Caco-2 (cell line): ENCODE measurements at places on chromosomes 5 and 9.

DNA sequence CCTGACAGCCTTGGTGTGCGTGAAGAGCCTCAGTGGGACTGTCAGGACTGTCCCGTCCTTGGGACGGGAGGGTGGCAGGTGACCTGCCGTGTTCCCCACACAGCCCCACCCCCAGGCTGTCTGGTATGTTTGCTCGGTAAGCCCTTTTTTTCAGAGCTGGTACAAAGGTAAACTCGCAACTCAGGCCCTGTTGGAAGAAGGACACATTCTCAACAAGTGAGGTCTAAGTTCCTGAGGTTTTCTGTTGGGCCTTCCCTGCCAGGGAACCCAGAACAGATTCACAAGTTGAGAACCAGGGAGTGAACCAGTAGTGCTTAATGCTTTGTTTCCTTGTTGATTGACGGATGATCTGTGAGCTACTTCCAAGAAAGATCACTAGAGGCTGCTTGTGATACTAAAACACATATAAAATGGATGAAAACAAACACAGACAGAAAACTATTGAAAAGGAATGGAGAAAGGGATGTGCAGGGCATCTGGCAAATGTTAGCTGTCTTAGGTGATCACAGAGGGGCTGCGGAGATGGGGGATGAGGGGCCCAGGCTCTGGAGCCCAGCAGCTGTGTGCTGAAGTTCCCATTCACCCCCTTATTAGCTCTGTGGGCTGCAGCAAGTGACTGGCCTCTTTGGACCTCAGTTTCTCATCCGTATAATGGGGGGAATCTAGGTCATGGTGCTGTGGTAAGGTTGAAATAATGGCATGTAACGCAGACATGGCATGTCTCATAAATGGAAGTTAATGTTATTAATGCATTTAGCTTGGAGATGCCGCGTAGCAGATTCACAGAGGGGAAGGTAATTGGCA is 2.7 kb downstream of the NDST1 start:
- DNase-seq = peak; percentile 89

DNA sequence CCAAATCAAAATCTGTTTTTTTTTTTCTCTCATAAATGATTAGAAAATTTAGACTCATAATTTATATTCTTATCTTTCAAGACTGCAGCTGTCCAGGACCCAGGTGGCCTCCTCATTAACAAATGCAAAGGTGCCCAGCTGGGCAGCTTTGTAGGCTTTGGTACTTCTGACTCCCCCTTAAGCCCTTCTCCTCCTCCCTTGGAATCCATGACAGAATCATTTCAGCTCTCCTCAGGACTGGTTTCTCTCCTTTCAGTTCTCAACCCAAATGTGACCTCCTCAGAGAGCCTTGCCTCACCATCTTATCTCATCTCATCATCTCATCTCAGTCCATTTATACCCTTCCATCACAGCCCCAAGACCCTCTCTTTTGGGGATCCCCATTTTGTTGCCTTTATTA is 221.7 kb downstream of the KIAA0825 start:
- DNase-seq = no peak

- DNase-seq = no peak
Measured at GRCh38 chr9:93684806-93685543, 108.6 kb downstream of the PHF2 start.

DNA sequence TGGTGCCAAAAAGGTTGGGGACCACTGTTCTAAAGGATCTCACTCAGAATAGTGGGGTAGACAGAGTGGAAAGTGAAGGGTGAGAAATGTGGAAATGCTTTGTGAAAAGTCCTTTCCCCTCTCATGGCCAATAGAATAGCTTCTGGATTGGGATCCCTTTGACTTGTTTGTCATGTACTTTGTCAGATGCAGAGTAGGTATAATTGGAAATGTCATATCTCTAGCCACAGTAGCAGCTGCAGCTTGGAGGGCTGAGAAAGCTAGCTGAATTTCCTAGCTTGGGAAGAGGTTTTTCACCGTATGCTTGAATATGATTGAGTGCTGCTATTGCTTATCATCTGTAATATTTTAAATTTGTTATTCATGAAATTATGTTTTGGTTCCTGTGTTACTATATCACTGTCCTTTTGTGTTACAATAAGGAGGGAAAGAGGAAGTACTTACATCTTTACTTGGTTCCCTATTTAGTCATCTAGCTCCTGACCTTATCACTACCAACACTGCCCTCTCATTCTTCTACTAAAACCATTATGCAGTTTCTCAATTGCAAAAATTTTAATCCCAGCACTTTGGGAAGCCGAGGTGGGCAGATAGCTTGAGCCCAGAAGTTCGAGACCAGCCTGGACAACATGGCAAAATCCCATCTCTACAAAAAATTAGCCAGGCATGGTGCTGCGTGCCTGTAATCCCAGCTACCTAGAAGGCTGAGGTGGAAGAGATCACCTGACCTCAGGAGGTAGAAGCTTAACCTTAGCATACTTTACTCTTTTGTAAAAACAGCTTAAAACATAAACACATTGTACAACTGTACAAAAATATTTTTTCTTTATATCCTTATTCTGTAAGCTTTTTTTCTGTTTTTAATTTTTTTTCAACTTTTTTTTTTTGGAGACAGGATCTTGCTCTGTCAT is 12.4 kb downstream of the SLC30A5 start:
- DNase-seq = no peak

DNA sequence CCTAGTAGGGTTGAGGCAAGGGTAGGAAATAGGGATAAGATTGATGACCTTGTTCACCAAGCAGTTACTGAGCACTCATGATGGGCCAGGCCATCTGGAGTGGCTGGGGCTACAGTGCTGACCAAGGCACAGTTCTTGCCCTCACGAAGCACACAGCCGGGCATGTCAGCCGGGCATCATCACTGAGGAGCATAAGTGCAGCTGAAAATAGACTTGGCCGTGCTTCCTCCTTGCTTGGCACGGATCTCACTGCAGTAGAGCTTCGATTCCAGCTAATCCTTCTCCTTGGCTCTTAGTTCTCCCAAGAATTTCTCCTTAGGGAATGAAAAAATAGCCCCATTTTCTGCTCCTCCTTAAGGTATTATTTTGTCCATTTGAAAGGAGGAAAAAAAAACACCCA is 116.6 kb downstream of the NMUR2 start:
- no peak for DNase-seq

- DNase-seq = peak; percentile 91
Measured at GRCh38 chr5:177402271-177403043, 2.0 kb upstream of the PFN3 start.

DNA sequence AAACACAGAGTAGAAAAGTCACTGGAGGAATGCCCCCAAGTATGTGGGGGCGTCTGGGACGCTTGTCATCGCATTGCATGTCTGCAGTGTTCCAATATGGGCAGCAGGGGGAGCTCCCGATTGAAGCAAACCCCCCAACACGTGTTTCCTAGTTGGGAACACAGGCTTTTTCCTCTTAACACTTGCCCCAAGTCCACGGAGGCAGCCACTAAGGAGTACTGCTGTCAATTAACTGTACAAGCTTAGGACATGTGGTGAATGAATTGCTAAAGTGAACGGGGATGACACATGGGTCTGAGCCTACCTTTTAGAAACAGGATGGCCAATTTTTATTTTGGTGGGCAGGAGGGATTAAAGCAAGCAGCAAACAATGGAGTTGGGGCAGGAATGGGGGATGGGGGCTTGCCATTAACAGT is 2.2 kb downstream of the GABRB2 start:
- peak; percentile 57 for DNase-seq

DNA sequence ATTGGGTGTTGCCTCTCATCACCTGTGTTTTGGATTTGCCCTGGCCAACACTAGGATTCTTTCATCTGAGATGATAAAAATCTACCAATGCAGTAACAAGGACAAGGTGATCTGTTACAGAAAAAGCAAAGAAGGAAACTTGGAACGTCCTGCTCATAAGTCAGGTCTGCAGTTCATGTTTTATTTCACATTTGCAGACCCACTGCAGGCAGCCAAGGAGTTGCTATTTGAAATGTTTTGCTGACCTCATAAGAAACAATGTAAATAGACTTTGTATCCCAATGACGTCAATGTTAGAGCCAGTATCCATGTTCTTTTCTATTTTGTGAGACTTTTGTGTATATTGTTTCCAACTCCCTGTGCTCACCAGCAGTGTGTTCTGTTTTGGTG is 312.9 kb downstream of the DEPDC1B start:
- no peak for DNase-seq

- DNase-seq = no peak
Measured at GRCh38 chr9:14889451-14889850, 20.8 kb downstream of the FREM1 start.

- no peak for DNase-seq
Measured at GRCh38 chr5:132481596-132482211, 8.9 kb downstream of the IRF1 start.

DNA sequence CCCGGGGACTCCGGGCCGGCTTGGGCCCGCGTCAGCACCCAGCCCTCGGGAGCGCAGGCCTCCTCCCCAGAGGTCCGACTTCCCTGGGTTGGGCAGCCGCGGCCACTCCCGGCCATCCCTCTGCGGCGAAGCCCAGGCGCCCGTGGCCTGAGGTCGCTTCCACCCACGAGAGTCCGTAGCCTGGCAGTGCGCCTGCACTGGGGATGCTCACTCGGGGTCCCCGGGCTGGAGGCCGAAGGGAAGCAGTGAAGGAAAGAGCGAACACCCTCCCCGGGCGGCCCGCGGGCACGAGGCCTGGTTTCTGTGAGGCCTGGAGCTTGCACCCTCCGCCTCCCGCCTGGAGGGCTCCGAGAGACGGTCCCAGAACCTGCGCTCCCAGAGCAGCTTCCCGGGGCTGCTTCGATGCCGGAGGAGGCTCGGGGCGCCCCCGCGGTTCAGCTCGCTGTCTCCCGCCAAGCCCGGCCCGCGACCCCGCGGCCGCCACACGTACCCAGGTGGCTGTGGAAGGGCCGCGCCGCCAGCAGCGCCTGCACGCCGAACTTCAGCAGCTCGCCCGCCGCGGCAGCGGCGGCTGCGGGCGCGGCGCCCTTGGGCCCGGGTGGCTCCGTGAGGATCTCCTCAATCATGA is 607 bp downstream of the BARX1 start:
- DNase-seq = no peak

DNA sequence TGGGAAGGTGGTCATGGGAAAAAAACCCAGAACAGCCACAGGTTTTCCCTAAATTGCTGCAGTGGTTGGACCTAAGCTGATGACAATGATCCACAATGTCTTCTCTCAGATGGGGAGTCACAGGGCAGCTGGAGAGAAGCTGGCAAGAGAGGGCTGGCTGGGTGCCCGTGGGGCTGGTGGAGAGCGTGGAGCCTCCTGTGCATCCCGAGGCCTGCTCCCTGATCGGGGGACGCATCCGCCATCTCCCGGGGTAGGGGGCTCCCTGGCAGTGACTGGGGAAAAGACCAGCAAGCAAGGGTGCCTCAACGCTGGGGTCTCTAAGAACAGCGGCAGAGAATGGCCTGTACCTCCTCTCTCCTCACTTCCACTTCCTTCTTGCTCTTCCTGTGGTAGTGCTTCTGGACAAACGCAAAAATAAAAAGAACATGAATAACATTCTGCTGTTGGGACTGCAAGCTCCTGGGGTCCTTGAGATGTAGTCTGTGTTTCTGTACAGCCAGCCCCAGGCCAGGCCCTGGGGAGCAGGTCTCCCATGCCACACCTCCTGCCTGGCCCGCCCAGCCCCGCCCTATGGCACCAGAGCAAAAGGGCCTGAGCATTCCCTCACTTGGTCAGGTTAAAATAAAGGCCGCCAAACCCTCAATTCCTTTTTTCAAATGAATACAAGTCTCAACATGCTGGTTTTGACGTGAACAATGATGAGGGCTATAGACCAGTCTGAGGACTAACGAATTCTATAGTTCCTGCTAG is 7.0 kb upstream of the MRNIP start:
- no peak for DNase-seq

- DNase-seq = no peak
Measured at GRCh38 chr5:143638654-143639053, 173.3 kb upstream of the HMHB1 start.

- no peak for DNase-seq
Measured at GRCh38 chr9:76716085-76716672, 48.1 kb upstream of the PCA3 start.

GRCh38 chr5:93053825-93054224 is 527.2 kb downstream of the NR2F1-AS1 start:
- DNase-seq = no peak

- DNase-seq = no peak
Measured at GRCh38 chr5:168447808-168448207, 38.5 kb upstream of the RARS1 start.

GRCh38 chr5:67381236-67381880 is 184.8 kb upstream of the CD180 start:
- no peak for DNase-seq

- no peak for DNase-seq
Measured at GRCh38 chr5:38286002-38286401, 27.6 kb downstream of the EGFLAM start.

DNA sequence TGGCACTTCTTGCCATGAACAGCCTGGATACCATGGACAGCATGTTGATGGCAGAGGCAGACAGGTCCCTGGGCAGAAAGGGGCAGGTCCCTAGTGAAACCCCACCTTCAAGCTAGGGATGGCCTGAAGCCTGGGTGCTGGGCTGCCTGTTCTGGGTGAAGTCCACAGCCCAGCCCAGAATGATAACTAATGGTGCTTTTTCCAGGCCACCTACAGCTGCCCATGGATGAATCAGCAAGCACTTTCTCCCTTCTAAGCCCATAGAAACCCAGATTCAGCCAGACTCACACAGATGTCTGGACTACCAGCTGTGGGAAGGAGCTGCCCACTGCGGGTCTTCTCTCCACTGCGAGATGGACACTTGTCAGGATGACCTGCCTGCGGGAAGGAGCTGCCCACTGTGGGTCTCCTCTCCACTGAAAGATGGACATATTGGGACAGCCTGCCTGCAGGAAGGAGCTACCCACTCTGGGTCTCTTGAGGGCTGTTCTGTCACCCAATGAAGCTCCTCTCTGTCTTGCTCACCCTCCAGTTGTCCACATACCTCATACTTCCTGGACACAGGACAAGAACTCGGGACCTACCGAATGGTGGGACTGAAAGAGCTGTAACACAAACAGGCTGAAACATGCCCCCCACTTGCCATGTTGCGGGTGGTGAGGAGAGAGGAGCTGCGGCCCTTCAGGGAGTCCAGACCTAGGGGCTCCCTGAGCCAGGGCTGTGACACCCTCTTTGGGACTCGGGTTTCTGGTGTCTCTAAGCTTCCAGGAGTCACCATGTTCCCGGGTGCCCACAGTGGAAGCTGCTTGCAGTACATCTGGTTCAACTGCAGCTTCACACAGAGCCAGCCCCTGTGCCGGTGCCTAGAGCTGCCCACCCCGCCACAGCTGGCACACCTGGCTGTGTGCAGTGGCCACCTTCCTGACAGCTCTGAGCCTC is 60.7 kb upstream of the SYNPO start:
- no peak for DNase-seq

DNA sequence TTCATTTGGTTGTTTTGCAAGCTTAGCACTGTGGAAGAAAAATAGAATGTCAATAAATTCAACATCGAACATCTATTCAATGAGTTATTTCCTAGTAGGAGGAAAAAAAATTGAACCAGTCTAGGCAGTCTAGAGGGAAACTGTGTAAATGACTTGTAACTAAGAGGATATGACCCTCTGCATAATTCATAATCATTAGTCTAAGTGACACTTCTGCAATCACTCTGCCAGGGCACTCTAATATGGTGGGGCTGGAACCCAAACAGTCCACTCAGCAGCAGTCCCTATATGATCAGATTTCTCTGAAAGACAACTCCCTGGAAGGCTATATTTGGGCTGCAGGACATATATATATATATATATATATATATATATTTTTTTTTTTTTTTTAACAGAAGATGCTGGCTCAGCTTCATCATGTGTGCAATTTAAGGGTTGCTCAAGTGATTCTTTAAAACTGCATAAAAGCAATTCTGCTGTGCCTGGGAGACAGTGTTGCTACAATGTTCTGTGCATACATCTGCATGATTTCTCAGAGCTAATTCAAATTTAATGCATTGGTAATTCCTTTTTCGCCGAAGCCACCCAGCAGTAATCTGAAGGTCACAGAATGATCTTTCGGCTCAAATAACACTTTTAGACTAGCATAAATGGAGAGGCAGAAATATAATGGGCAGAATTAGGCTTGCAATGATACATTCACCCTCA is 482.1 kb upstream of the ZNF608 start:
- no peak for DNase-seq
